ENCODE measurements at places on chromosomes 4 and X.

- DNase-seq, result no peak
These were observed 144.4 kb downstream of the AMMECR1 start for GRCh38 chrX:110173192-110174175.

DNA sequence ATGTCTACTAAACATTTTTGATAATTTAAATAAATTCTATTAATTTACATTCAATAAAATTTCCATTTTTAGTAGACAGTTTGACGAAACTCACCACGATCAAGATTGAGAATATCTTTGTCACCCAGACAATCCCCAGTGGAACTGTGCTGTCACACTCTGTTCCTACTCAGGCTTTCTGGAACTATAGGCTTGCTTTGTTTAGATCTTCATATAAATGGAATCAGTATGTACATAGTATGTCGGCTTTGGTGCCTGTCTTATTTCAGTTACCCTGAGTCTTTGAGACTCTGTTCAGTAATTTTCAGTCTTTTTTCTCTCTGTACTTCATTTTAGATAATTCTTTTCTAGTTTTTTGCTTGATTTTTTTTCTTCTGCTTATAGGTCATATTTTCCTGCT lies 163.5 kb upstream of the EMCN start:
- DNase-seq, result no peak

- no peak for DNase-seq
These were observed 1025.0 kb upstream of the PCDH10 start for GRCh38 chr4:132123870-132124623.

DNA sequence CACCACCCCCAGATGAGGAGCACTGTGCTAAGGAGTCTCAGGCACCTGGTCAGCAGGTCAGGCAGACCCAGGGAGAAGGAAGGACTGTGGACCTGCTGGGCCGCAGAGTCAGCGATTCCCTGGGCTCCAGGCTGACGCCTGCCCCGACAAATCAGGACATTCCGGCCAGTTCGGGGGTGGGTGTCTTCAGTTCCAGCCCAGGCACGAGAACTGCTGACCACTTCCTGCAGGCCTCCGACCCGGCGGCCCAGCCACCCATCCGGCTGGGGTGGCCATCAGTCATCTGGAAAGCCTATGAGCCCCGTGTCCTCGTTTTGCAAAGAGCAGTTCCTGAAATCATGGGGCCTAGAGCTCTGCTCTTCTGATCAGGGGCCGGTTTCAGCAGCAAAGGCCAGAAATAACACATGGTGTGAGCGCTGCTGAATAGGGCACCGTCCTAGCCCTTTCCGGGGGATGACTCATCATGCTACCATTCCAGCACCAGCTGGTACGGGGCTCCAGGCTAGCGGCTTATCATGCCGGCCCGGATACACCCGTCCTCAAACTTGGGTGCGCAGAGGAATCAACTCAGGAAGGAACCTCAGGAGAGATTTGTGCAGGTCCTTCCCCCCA lies 7.8 kb upstream of the SH3TC1 start:
- DNase-seq, result peak; percentile 80

- DNase-seq, result peak; percentile 28
These were observed 2289.6 kb downstream of the ARAP2 start for GRCh38 chr4:33954759-33955158.

GRCh38 chr4:76987153-76987591 lies 37.6 kb downstream of the SEPTIN11 start:
- DNase-seq, result no peak

- no peak for DNase-seq
These were observed 20.2 kb downstream of the CYP2U1 start for GRCh38 chr4:107951551-107951950.

DNA sequence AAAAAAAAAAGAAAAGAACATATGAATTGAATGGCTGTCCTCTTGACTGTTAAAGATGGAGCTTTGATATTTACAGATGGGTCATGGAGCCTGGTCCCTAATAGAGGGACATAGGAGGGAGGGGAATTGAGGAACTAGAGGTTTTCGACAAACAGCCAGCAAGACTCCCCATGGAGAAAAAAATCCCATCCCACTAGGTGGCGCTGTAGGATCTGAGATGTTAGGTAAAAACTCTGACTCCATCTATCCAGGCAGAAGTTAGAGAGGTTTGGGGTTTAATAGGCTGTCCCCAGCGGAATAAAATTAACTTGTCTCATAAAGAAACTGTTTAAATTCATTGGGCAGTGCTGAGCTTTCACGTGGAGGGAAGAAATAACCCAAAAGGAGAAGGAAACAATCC lies 45.9 kb downstream of the HMGB2 start:
- no peak for DNase-seq

DNA sequence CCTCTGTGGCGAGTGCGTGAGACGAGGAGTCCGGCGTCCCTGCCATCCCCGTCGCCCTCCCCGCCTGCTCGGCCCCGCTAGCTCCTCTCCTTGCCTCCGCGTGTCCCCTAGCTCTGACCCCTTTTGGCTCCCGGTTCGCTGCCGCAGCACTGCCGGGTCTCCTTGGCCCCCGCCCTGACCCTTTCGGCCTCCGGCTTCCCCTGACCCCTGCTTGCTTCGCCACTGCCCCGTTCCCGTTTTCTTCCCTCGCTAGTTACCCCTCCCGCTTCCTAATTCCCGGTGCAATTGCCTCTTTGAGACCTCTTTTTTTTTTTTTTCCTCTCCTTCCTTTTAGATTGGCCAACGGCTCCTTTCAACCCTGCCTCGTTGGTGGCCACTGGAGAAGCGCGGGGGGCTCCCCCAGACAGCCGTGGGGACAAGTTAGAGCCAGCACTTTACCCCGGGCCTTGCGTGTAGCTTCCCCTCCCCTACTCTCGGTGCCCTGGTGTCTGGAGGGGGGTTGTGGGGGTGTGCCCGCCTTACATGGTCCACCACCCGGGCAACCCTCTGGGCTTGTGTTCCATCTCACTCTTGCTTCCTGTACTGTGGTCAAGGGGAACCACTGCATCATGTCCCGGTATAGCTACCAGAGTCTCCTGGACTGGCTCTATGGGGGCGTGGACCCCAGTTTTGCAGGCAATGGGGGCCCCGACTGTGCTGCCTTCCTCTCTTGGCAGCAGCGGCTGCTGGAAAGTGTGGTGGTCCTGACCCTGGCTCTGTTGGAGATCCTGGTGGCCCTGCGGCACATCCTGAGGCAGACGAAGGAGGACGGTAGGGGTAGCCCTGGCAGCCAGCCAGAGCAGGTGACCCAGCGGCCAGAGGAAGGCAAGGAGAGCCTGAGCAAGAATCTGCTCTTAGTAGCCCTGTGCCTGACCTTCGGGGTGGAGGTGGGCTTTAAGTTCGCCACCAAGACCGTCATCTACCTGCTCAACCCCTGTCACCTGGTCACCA lies 548 bp downstream of the TMEM164 start:
- no peak for DNase-seq

- DNase-seq, result no peak
These were observed 35.8 kb downstream of the FGFBP1 start for GRCh38 chr4:15902746-15903145.
